ENCODE measurements at places on chromosomes 2 and 18. TPM values are rescaled to one million over a fixed set of nuclear protein-coding genes. Genes with fewer than 3 reads are reported as not detected.

The KCNJ13 gene
- total RNA-seq, result not detected

The CDH7 gene
- not detected for total RNA-seq

DNA sequence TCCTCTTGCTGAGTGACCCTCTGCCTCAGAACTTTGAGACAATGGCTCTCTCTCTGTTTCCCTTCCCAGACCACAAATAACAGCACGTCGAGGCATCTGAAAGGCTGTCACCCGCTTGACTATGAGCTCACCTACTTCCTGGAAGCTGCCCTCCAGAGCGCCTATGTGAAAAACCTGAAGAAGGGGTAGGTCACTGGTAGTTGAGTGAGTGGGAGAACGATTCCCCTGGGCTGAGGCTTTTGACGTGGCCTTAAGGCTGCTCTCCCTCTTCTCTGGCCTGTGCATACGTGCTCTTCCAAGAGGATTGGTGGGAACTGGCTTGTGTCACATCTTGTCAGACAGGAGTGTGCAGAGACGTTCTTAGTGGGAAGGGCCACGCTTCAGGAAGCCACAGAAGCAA is 63.1 kb upstream of the MCFD2 start:
- no peak for DNase-seq

- DNase-seq, result no peak
Observed at GRCh38 chr18:55875371-55875901, 287.4 kb upstream of the TCF4 start.

GRCh38 chr2:237336131-237336530 is 77.8 kb downstream of the COL6A3 start:
- DNase-seq, result no peak

- DNase-seq, result no peak
Observed at GRCh38 chr2:179240481-179241451, 23.9 kb downstream of the SESTD1 start.
